Activated T-helper 1 cell treated with anti-CD3 and anti-CD28 coated beads, Interleukin-12 subunit alpha, Interleukin-12 subunit beta, Interleukin-2, Interleukin-4 antibody, amounts not matched to agents 30 ng/mL and 10 ng/mL and 1 ng/mL, durations not matched to agents 14 hours and 24 hours and 36 hours (primary cell): ENCODE measurements at places on chromosomes 16 and 17.
A peak's percentile ranks its signal among the peaks of the same experiment; 100 is the strongest.

GRCh38 chr16:2282262-2282661 is 14.3 kb upstream of the RNPS1 start:
- DNase-seq, result no peak

- no peak for DNase-seq
These were observed 2.4 kb downstream of the DOC2B start for GRCh38 chr17:179066-179432.

GRCh38 chr16:79874391-79874790 is 273.9 kb upstream of the MAF start:
- no peak for DNase-seq

GRCh38 chr17:50778988-50779387 is 11.7 kb upstream of the ANKRD40CL start:
- no peak for DNase-seq

GRCh38 chr16:68335175-68335574 is 24.4 kb downstream of the PRMT7 start:
- no peak for DNase-seq

DNA sequence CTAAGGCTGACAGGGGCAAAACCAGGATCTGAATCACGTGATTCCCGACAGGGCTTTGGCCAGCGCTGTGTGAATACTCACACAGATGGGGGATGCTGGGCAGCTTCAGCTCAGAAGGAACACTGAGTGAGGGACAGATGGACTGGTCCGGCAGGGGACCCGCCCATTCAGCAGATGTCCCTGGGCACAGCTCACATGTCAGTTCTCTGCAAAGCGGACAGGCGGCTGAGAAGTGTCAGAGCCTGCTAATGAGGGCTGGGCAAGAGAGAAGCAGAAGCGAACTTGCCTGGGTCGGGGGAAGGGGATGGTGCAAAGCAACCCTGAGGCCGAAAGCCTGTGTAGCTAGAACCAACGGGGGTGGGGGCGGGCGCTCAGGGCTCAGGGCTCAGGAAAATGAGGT is 11.9 kb upstream of the GLIS2 start:
- DNase-seq, result no peak

GRCh38 chr16:85137323-85138072 is 25.2 kb upstream of the CIBAR2 start:
- no peak for DNase-seq

DNA sequence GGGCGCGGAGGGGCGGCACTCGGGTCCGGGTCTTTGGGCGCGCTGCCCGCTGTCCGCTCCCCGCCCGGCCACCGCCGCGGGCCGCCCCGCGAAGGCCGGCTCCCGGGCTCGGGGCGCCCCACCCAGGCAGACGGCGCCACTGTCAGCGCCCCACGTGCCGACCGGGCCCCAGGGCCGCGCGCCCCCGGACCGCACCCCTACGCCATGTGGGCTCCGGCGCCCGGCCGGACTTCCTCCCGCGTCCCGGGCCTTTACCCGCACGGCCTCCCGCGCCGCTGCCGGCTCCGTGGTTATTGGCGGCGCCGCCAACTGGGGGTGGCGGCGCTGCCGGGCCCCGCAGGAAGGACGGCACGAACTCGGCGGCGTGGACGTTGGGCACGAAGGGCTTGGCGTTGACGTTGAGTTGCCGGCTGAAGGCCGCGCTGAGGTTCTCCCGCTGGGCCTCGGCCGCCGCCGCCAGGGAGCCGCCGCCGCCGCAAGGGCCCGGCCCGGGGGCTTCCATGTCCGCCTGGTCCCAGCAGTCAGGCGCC is 577 bp downstream of the GSPT1 start:
- peak; percentile 38 for DNase-seq

- no peak for DNase-seq
These were observed 44.1 kb downstream of the MRC2 start for GRCh38 chr17:62671553-62671952.

DNA sequence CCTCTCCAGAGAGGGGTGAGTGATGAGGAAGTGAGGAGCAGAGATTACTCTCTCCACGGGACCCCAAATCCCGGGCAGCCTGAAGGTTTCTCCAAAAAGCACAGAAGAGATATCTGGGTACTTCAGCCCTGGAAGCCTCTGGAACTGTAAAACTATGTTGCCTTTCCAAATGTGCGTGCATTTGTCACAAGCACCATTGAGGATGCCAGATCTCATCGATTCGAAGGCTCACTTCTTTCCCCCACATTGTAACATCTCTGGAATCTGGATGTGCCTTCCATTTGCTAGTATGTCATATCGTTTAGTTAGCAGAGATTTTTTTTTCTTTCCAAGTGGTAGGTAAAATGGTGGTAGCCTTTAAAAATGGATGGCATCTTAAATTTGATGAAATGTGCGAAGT is 45.8 kb downstream of the ABCC12 start:
- DNase-seq, result no peak

- no peak for DNase-seq
These were observed 574 bp upstream of the TMEM106A start for GRCh38 chr17:43211123-43211479.

DNA sequence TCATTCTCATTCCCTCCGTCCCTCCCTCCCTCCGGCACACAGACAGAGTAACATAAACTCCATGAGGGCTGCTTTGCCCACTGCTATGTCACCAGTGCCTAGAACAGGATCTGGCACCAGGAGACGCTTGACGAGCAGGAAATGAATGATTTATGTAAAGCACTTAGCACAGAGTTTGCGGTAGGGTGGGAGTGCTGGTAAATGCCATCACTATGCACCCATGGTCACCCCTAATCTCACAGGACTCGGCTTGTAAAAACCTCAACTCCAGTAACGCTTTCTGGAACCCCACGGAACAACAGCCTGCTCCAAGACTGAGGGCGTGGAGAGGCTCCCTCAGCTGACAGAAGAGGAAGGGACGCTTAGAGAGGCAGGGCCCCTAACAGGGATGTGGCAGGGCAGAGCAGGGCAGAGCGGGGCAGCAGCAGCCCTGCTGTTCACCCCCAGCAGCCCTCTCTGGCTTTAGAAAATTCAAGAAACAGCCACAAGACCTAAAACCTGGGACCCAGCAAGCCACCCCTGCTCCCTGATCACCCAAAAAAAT is 156.9 kb downstream of the C16orf78 start:
- DNase-seq, result no peak

DNA sequence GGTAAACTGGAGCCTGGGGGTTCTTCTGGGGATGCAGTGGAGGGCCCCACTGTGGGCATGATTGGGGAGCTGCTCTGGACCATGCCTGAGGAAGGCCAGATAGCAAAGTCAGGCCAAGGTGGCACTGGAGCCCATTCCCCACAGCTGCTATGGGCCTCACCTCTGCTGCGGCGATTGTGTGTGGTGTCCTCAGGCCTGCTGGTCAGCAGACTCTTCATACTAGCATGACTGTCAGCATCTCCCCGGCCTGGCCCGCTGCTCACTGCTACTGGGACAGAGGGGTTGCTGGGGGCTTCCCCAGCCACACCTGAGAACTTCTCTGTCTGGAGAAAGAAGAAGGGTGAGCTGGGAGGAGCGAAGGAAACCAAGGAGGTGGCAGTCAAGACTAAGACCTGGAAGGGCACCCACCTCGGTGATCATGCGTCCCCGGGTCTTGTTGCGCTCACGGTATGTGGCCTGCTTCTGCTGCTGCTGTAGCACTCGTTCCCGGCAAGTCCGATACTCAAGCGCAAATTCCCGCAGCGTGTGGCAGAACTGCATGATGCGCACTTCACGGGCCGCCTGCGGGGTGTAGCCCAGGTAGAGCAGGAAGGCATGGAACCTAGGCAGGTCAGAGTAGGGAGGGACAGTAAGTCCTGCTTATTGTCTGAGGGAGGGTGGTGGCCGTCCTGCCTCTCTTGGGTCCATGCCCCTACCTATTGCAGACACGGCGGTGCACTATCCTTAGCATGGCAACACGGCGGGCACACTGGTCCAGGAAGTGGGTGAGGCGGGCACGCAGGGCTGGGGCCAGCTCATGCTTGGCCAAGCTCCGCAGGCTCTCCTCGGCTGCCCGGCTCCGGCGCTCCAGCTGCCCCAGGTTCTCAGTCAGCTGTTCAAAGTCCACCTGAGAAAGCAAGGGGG is 3.2 kb downstream of the TMEM208 start:
- DNase-seq, result no peak

DNA sequence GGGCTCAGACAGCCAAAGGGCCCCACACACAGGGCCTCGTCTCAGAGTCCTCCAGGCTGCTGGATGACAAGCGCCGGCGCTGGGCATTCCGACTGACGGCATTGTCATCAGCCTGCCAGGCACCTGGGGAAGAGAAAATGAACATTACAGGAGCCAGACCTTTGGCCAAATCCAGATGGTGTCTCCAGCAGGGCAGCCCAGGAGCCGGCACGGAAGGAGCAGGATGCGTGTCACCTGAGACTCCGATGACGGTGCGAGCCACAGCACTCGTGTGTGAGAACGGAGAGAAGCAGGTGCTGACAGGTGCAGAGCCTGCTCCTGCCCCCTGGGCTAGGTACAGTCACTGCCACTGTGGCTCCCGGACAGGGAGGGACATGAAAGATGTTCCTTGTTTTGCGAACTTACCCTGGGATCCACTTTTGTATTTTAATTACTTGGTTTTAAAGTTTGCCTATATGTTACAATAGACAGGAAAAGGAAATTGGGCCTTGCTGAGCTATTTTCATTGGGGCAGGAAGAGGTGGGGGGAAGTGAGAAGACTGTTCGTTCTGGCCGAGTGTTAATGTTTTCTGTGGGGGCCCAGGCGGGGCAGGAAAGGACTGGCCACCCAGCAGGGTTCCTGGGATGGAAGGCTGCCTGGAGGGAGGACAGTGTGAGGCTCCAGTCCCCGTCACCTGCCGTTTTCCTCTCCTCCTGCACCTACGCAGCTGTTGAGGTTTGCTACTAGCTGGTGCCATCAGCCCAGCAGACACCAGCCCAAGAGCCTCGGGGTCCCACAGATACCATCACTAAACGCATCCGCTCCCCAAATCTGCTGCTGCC is 4.4 kb upstream of the FOXJ1 start:
- DNase-seq, result peak; percentile 27

GRCh38 chr16:50864386-50864785 is 122.5 kb downstream of the CYLD start:
- no peak for DNase-seq

GRCh38 chr17:77645072-77646045 is 313.1 kb upstream of the TNRC6C start:
- peak; percentile 19 for DNase-seq

GRCh38 chr17:79080349-79080748 is 5.7 kb downstream of the ENGASE start:
- no peak for DNase-seq

DNA sequence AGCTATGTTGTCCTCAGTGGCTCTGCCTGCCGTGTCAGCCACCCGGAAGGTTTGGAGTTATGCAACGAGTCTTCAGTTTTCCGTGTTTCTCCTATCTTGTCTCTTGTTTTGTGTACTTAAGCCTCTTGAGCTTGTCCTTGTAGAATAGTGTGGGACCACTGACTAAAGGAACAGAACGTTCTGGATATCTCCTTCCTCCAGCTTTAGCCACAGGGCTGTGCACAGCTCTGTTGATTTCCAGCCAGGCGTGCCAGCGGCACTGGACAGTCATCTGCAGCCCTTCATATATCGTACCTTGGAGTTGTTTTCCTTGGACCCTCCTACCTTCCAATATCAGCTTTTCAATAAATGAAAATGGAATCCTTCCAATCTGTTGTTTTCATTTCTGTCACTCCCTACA is 39.8 kb downstream of the TMEM11 start:
- no peak for DNase-seq

- DNase-seq, result no peak
These were observed 549 bp downstream of the SLC26A11 start for GRCh38 chr17:80220736-80221215.
